Purkinje cell (primary cell): ENCODE measurements at places on chromosomes 7 and 10. TPM values are rescaled to one million over a fixed set of nuclear protein-coding genes. Genes with fewer than 3 reads are reported as not detected.

Gene PI4K2A
- polyA plus RNA-seq, result 6.8 TPM in 2 replicates

Gene HMX2
- not detected in 2 replicates for polyA plus RNA-seq

Gene MNX1
- polyA plus RNA-seq, result not detected in 2 replicates

Gene PRLHR
- not detected in 2 replicates for polyA plus RNA-seq

Gene OPALIN
- polyA plus RNA-seq, result 0.50 and 3.0 TPM in 2 replicates
